Umbilical cord (tissue), 2 donors: ENCODE measurements at places on chromosomes 13 and 19. TPM values are rescaled to one million over a fixed set of nuclear protein-coding genes. Genes with fewer than 3 reads are reported as not detected.

Gene SIAH3
- total RNA-seq: 2.9 TPM

Gene EPS8L1
- total RNA-seq: 5.8 TPM

DNA sequence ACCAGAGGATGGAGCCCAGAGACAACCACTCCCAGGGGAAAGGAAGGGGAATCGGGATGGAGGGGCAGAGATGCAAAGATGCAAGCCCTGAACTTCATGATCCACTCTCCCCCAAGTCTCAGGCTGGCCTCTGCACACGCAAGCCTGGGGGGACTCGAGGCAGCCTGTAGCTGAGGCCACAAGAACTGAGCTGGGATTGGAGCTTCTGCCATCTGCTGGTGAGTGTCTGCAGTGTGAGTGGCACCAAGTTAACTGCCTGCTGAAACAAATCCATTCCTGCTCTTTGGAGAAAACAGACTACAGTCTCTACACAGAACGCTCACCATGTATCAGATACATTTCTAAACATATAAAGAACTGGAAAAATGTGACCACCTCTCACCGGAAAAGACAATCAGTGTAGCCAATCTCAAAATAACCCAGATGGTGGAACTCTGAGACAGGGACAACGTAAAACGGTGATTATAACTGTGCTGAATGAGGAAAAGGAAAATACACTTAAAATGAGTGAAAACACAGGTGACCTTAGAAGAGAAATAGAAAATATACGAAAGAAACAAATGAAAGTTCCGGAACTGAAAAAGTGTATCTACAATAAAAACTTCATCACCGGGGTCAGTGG, 62.1 kb downstream of the KLF2 start:
- DNase-seq: peak; percentile 73

- DNase-seq: no peak
These were observed 12.5 kb upstream of the MAP1S start for GRCh38 chr19:17706750-17707181.

DNA sequence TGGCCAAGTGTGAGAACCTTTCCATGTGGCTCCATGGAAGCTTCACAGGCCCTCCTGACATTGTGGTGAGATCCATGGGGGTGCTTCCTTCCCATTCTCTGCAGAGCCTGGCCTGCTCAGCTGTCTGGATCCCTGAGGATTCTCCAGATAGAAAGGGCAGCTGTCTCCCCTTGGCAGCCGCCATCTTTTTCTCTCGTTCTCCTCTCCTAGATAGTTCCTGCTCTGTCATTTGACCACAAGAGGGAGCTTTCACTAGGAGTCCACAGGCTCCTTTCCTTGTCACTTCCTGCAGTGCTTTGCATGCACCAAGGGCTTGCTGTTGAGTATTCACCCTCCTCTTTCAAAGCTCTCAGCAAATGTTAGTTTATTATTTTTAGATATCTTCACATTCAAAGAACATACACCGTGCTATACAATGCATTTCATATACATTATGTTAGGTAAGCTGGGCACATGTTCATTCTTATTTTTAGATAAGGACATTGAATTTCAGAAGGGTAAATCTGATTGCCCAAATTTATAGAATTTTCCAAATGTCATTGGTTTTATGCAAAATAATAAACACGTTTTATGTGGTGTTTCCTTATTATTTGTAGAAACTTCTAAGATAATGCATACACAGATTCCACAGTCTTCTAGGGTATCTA, 133.2 kb downstream of the FRY start:
- peak; percentile 48 for DNase-seq

- no peak for DNase-seq
These were observed 244.2 kb downstream of the UQCRFS1 start for GRCh38 chr19:28968721-28969120.

Gene ELANE
- not detected for total RNA-seq

- DNase-seq: no peak
These were observed 137.2 kb upstream of the MCF2L start for GRCh38 chr13:112831801-112832200.

Gene FCGBP
- total RNA-seq: 175 TPM

Gene GIPC3
- 0.24 TPM for total RNA-seq

Gene EFNA2
- total RNA-seq: not detected

DNA sequence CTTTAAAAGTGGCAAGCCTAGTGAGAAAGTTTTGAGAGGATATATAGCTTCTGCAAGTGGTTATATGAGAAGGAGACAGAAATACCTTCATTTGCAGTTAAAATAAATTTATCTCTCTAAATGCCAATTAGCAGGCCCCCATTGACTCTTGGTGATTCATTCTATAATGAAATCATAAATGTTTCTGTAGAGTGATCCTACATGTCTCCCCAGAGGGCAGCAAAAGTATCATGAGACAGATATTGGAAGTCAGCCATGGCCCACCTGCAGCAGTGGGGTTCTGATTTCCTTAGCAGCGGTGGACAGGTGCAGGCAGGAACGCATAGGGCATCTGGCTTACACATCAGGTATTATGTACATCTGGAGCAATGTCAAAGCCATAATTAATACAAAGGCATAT, 385.4 kb upstream of the SLC10A2 start:
- no peak for DNase-seq

GRCh38 chr13:24287748-24288287, 21.6 kb upstream of the C1QTNF9 start:
- no peak for DNase-seq

GRCh38 chr13:76833441-76833954, 52.7 kb downstream of the KCTD12 start:
- peak; percentile 90 for DNase-seq

- no peak for DNase-seq
These were observed 68.9 kb downstream of the PEX11G start for GRCh38 chr19:7419777-7420439.

DNA sequence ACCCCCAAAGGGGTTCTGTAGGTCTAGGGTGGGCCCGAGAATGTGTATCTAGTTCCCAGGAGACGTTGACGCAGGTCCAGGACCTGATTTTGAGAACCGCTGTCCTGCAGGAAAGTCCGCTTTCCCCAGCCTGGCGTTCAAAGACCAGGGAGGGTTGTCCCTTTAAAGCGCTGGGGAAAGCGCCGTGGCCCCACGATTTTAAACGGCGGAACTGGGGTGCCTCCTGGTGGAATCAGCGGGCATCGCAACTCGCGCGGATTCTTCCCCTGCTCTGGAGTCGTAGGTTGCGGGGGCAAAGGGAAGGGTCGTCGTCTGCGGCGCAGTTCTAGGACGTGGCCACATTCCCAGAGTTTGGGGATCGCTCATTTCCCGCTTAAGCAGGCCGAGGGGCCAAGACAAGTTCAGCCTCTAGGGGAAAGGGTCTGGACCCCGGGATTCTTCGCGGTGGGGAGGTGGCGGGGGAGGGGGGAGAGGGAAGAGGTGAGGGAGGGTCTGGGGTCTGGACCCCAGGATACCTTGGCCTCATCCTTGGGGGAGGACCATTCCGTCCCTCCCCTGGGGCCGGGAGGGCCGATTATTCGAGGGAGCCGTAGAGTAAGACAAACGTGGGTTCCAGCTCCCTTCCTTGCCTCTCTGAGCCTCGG, 7.7 kb downstream of the PNMA8B start:
- peak; percentile 81 for DNase-seq

GRCh38 chr13:38850868-38851626, 139.6 kb downstream of the STOML3 start:
- no peak for DNase-seq

Gene SCEL
- total RNA-seq: 30.6 TPM

DNA sequence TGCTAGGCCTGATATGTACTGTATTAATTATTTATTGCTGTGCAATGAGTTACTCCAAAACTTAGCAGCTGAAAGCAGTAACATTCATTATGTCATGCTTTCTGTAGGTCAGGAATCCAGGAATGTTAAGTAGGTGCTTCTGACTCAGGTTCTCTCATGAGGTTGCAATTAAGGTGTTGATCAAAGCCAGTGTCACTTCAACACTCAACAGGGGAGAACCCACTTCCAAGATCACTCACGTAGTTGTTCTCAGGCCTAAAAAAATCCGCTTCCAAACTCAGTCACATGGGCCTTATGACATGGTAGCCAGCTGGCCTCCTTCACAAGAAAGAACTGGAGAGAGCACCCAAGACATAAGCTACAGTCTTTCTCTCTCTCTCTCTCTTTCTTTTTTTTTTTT, 211.1 kb upstream of the NBEA start:
- no peak for DNase-seq

Gene SYNE4
- 0.48 TPM for total RNA-seq

DNA sequence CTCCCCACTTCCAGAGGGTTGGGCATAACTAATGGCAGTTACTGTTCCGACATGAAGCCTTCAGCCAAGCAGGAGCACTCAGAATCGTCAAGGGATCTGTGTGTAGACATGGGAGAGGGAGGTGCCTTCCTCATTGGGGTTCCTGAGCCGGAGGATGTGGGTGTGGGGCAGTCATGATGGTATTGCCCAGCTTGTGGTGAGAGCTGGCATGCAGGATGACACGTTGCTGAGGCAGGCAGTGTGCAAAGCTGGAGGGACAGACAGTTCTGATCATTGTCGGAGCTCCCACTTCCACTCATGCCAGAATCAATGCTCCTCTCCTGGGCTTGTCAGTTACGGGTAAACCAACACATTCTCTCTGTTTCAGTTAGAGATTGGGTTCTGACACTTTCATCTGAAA, 83.9 kb upstream of the TSC22D1 start:
- DNase-seq: no peak

Gene CGB5
- total RNA-seq: not detected

GRCh38 chr13:32852526-32852925, 163.7 kb upstream of the KL start:
- no peak for DNase-seq

GRCh38 chr19:41925208-41926003, 2.8 kb downstream of the ERFL start:
- DNase-seq: no peak

DNA sequence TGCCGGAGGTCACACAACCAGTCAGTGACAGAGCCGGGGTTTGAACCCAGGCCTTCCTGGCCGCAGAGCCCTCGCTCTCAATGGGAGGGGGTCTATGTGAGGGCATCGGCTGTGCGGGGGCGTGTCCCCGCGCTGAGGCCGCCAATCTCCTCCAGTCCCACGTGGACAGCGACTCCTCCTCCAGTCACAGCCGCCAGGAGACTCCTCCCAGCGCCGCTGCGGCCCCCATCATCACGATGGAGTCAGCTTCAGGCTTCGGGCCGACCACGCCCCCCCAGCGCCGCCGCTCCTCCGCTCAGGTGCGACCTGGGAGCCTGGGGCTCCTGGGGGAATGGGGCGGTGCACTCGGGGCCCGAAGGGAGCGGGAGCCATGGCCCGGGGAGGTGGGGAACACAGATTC, 6.0 kb downstream of the SPRED3 start:
- no peak for DNase-seq

GRCh38 chr13:44151474-44151873, 222.2 kb upstream of the SERP2 start:
- no peak for DNase-seq

Gene C19orf18
- not detected for total RNA-seq
